ENCODE measurements at places on chromosomes 1 and 21. TPM values are rescaled to one million over a fixed set of nuclear protein-coding genes. Genes with fewer than 3 reads are reported as not detected.

The ARHGEF16 gene
- 0.14 TPM for total RNA-seq

The PCP4L1 gene
- not detected for total RNA-seq

The IFI44 gene
- 17.2 TPM for total RNA-seq

The UBE2U gene
- total RNA-seq, result not detected

The OR2T2 gene
- total RNA-seq, result not detected

The SYF2 gene
- 29.1 TPM for total RNA-seq

The CDC20 gene
- total RNA-seq, result 3.9 TPM

The CD101 gene
- total RNA-seq, result 0.18 TPM

The MT1HL1 gene
- not detected for total RNA-seq

The ATG4C gene
- 12.4 TPM for total RNA-seq

The BRDT gene
- total RNA-seq, result not detected

The TMEM59 gene
- total RNA-seq, result 313 TPM

The CAMK1G gene
- total RNA-seq, result 13.1 TPM

The CSMD2 gene
- total RNA-seq, result 10.9 TPM

The KRTAP26-1 gene
- not detected for total RNA-seq

The KCNK2 gene
- total RNA-seq, result 5.3 TPM

The KCNC4 gene
- 17.3 TPM for total RNA-seq

The COL16A1 gene
- total RNA-seq, result 200 TPM

The REN gene
- total RNA-seq, result not detected

The AMPD1 gene
- total RNA-seq, result not detected

The MSH4 gene
- 0.59 TPM for total RNA-seq

The RAB13 gene
- total RNA-seq, result 86.1 TPM

The FAM131C gene
- total RNA-seq, result under 0.01 TPM

The TSPAN2 gene
- 0.30 TPM for total RNA-seq

The TFF2 gene
- total RNA-seq, result not detected

The ZNF648 gene
- not detected for total RNA-seq

The KIAA0040 gene
- total RNA-seq, result not detected

The PROX1 gene
- total RNA-seq, result under 0.01 TPM

The OR10T2 gene
- not detected for total RNA-seq

The NUDT4B gene
- 10.4 TPM for total RNA-seq

The RGS8 gene
- not detected for total RNA-seq

The MYBPH gene
- 0.30 TPM for total RNA-seq

The EDN2 gene
- total RNA-seq, result not detected

The OR2L3 gene
- total RNA-seq, result not detected

The VHLL gene
- not detected for total RNA-seq

All from smooth muscle cell of the umbilical artery (primary cell).